ENCODE measurements at places on chromosomes 1 and 21. TPM values are rescaled to one million over a fixed set of nuclear protein-coding genes. Genes with fewer than 3 reads are reported as not detected.

GRCh38 chr1:208134491-208134890, 109.7 kb downstream of the PLXNA2 start:
- no peak for DNase-seq

DNA sequence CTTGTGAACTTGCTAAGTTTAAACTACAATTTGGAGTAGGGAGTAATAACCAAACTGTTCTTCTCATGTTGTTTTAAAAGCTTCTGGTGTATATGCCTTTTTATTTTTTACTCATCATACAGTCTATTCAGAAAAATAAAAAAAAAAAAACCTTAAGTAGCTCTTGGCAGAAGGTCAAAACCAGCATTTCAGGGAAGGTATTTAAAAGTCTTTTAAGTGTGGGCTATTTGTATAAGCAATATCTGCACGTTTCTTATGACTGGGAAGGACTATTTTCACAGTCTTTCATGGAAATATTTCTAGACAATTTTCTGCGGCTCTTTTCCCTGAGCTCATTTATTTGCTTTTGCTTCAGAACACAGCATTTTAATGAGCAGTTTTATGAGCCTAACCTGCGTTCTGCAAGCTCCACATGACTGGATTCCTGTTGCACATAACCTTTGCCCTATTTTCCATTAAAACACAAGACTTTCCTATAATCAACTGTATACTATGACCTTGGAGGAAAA, 60.9 kb upstream of the C1orf105 start:
- peak; percentile 84 for DNase-seq

The RHD gene
- 0.92 TPM for total RNA-seq

The IL6R gene
- 35.0 TPM for total RNA-seq

DNA sequence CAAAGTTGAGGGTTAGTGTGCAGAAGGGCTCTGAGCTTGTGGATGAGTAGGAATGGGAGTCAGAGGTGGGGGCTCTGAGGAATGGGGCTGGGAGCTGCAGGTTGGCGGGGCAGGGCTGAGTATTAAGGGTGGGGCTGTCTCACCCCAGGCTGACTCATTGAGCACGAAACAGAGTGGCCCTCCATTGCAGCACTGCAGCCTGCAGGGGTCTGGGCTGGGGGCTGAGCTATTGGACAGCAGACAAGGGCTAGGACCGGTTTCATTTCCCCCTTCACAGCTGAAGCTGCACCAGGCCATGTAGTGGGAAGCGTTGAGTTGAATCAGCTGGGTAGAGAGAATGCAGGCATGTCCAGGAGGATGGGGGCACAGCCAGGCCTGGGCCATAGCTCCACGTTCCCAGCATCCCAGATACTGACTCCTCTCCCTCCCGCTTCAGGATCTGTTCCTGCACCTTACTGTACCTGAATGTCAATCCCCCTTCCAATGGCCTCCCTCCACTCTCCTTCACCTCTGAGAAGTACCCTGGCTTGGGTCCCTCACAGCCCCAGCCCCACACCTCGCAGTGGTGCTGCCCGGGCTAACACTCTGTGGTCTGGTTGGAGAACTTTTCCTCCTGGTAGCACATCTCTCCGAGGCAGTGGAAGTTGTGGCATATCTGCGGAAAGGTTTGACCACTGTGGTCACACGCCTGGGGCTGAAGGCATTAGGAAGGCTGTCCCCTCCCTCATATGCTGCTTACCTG, 4.4 kb upstream of the INPP5B start:
- DNase-seq, result no peak

DNA sequence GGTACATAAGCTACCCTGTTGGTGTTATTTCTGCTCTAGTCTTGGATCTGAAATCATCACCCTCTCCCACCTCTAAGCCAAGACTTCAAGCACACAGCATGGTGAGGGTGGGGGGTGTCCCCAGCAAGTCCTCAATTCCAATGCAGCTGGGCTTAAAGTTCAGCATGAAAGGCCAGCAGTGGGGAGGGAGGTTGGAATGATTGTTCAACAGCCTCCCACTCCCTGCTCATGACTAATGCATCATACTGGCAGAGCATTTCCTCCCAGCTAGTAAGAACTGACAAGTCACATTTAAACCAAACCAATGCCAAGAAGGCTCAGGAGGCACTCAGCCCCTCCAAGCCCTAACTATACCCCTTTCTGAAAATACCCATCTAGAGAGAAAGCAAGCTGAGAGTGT, 50.1 kb downstream of the TIAM1 start:
- DNase-seq, result no peak

GRCh38 chr1:160625321-160625720, 21.5 kb downstream of the SLAMF1 start:
- no peak for DNase-seq

The OR10K2 gene
- not detected for total RNA-seq

GRCh38 chr1:222010306-222010705, 268.4 kb upstream of the DUSP10 start:
- DNase-seq, result no peak

DNA sequence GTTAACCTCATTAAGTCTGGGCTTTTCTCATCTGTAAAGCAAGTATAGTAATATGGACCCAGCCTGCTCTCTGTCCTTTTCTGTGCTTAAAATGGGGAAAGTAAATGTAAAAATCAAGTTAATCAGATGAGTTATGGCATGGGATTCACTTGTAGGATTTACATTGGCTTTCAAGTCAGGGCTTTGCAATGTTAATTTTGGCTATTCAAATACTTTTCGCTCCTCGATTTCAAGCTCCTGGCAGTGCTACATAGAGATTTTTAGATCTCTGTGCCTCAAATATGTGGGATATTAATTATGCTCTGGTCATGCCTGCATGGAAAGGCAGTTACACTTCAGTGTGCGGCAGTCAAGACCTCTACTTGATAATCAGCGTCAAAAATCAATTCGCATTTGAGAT, 709.8 kb downstream of the LTN1 start:
- peak; percentile 18 for DNase-seq

GRCh38 chr1:159089184-159089791, 12.7 kb upstream of the AIM2 start:
- DNase-seq, result no peak

The MEX3A gene
- 4.0 TPM for total RNA-seq

DNA sequence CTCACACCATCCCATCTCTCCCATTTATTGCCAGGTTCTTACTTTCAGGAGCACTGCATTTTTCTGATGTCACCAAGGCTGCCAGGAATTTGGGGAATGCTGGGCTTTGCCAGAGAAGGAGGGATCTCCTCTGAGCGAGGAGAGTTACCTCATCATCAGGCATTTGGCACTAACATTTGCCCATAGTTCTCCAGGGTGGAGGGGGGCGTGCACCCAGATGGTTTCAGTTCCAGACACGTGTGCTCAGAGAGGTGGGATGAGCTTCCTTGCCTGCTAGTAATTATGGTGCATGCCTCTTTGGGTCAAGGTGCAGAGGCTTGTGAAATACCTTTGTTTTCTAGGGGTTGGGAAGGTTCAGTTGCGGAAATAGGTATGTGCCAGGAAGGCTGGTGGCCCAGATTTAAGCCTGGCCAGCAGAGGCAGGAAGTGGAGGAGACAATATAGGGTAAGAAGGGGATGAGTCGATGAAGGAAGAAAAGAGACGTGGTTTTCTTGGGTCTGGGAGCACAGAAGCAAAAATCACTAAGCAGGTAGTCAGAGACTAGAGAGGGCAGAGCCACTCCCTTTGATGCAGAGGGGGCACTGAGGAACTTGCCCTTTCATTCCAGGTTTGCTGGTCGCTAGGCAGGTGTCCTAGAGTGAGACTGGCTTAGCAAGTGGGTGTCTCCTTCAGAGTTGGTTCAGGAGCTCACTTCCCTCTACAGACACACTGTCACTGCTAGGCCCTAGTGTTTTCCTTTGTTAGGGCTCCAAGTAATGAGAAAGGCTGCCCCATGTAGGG, 7.2 kb downstream of the TUFT1 start:
- DNase-seq, result peak; percentile 72

The KLHDC7A gene
- 0.31 TPM for total RNA-seq

The CDCA8 gene
- 5.9 TPM for total RNA-seq

The SPRR2A gene
- 3.1 TPM for total RNA-seq

The LCE1C gene
- total RNA-seq, result not detected

The SLC9C2 gene
- total RNA-seq, result not detected

The BCAR3 gene
- total RNA-seq, result 22.7 TPM

DNA sequence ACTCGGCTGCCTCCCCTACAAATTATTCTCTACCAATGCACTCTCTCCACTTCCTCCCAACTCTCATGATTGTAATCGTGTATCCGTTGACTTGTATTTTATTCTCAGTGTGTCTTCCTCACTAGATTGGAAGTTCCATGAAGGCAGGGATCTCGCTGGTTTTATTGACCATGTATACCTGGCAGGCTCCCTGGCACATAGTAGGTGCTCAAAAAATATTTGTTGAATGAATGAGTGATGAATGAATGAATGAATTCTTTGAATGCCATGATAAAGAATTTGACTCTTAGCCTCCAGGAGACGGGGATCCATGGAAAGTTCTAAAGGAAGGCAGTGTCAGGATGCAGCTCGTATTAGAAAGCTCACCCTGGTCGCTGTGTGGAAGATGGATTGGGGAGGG, 28.8 kb upstream of the WASF2 start:
- DNase-seq, result no peak

GRCh38 chr1:21539933-21540332, 30.7 kb downstream of the ALPL start:
- DNase-seq, result no peak

- peak; percentile 58 for DNase-seq
Observed at GRCh38 chr1:14254251-14254650, 344.2 kb upstream of the KAZN start.

The STUM gene
- 7.4 TPM for total RNA-seq

The GBP6 gene
- total RNA-seq, result 34.4 TPM

The GJA5 gene
- 15.4 TPM for total RNA-seq

- no peak for DNase-seq
Observed at GRCh38 chr21:39311164-39311563, 2.3 kb downstream of the BRWD1 start.

The SLC22A15 gene
- 3.6 TPM for total RNA-seq

GRCh38 chr21:18705971-18706370, 302.4 kb upstream of the TMPRSS15 start:
- DNase-seq, result no peak

The PMVK gene
- total RNA-seq, result 15.7 TPM

The KRTAP21-2 gene
- total RNA-seq, result not detected

The KCNE2 gene
- not detected for total RNA-seq

DNA sequence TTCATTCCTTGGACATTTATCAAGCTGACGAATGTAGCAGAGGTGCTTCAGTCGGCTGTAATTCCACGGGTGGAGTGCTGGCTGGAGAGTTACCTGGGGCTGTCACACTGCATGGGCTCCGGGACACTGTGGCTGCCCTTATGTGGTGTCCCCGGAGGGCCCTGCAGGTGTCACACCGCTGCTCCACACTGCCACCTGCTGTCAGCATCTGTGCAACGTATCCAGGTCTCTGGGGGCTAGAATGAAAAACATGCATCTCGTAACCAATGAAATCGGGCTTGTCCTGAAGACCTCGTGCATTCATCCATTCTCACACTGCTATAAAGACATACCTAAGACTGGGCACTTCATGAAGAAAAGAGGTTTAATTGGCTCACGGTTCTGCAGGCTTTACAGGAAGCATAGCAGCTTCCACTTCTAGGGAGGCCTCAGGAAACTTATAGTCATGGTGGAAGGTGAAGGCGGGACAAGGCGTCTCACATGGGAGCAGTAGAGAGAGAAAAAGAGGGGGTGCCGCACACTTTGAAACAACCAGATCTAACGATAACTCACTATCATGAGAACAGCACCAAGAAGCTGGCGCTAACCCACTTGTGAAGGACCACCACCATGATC, 46.7 kb upstream of the PCBP3 start:
- DNase-seq, result peak; percentile 73

GRCh38 chr1:88650676-88651418, 33.2 kb upstream of the PKN2 start:
- DNase-seq, result no peak

DNA sequence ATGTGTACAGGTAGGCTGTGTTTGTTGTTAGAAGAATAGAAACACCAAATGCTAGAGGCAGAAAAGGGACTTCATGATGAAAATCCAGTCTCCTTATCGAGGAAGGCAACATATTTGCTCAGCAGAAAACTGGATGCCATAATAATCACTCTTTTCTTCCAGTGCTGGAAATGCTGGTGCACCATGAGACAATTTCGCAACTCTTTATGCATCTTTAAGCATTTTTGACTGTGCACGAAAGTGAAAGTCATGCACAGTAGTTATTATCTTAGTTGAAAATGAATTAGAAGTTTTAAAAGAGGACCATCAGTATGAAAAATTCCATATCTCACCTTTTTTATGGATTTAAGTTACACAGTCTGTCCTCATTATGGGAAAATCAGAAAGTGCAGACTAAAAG, 29.1 kb downstream of the SMYD2 start:
- DNase-seq, result no peak

- DNase-seq, result peak; percentile 90
Observed at GRCh38 chr1:35568975-35569395, 4.1 kb upstream of the TFAP2E start.

- DNase-seq, result no peak
Observed at GRCh38 chr1:39981945-39982344, 27.0 kb downstream of the MFSD2A start.

DNA sequence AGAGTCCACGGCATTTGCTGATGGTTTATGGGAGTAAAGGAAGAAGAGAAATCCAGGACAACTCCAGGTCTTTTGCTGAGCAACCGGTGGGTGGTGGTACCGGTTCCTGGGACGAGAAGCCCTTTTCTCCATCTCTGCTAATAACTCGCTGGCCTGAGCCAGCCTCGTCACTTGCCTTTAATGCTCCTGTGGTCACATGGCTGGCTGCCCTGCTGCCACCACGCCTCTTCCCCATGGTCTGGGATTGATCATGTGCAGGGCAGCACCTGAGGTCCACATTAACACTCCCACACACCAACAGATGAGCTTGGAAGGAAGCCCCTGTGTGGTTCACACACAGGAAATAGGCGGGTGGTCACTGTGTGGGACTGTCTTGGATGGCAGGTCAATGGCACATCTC, 10.3 kb upstream of the ETS2 start:
- no peak for DNase-seq

DNA sequence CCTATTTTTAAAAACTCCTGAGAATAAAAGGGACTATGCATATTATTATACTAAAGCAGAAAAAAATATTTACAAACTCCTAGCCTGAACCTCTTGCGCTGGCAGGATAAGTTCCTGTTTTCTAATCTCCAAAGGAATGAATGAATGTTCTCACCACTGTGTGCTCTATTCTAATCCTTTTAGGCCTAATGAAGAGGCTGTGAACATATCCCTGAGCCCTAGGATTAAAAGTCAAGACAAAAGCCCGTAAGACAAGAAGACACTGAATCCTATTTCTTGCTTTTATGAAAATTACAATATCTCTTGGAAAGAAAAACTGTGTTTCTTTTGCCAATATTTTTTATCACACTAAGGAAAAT, 317.5 kb downstream of the HHAT start:
- DNase-seq, result peak; percentile 28

The FOXD2 gene
- 1.8 TPM for total RNA-seq

- no peak for DNase-seq
Observed at GRCh38 chr1:65049941-65050713, 83.8 kb upstream of the JAK1 start.

All from tongue (tissue), 3 donors.